Esophagus squamous epithelium (tissue), 5 donors: ENCODE measurements at places on chromosomes 4 and X.

DNA sequence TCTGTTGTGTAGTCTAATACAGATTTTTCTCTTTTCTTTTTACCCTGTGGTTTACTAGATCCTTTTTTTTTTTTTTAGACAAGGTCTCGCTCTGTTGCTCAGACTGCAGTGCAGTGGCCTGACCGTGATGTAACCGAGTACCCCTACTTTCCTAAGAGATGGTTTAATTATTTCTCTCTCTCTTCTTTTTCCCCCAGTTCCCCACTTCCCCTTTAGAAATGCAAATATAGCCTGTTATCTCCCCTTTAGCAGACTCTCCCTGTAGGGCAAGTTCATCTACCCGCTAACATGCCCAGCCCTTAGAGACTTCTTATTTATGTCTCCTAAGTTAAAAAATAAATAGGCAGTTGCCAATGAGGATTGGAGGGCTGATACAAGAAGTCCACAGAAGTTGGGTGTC is 4.5 kb downstream of the SNX25 start:
- DNase-seq, result no peak

- no peak for DNase-seq
Measured at GRCh38 chrX:41481264-41482109, 34.3 kb downstream of the NYX start.

DNA sequence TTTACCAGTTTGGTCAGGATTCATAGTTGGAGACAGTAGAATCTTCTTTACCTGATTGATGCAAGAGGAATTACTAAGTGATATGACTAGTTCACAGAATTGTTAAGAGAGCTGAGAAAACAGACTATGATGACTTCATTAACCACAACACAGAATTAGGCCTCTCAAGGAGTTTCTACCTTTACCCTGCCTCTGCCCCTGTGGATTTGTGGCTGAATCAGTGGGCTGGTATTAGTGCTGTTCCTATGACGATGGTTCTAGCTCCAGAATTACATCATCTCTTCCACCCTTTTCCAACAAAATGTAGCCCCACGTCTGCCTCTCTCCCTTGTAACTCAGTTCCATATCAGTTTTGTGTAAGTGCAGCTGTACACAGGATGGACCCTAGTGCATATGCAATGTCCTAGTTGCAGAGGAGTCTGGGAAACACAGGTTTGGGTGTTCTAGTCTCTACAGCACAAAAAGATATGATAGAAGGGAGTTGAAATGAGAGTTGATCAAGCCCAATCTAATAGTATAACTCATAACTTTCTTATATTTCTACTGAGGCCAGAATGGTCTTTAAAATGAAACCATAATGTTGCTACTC is 99.3 kb downstream of the ANXA5 start:
- DNase-seq, result no peak

- DNase-seq, result no peak
Measured at GRCh38 chr4:38687571-38688011, 23.6 kb downstream of the KLF3 start.

DNA sequence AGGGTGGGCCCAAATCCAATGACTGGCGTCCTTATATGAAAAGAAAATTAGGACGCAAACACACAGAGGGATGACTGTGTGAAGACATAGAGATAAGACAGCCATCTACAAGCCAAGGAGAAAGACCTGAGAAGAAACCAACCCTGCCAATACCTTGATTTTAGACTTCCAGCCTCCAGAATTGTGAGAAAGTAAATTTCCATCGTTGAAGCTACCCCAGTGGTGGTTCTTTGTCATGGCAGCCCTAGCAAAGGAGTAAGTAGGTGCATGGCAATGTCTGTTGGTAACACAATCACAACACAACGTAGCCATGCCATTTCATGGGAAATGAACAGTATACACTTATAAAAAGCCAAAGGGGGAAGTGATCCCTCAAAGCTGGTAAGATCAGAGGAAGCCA is 25.3 kb downstream of the SMIM20 start:
- no peak for DNase-seq

- DNase-seq, result no peak
Measured at GRCh38 chr4:114659386-114660008, 60.9 kb downstream of the UGT8 start.

DNA sequence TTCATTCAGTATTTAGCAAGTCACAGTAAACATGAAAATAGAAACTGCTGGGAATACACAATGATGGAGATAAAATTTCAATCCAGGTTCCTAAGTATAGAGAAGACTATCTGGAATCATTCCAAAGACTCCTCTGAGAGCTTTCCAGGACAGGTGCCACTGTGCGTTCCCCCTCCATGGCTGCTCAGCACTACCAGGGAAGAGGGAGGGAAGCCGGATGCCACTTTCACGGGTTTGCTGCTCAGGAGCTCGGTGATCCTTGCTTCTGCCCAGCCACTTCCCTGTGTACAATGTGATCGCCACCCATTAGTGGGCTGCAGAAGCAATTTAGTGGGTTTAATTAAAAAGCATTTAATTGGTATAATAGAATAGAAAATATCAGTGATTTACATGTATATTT is 94.5 kb downstream of the FNIP2 start:
- no peak for DNase-seq

- no peak for DNase-seq
Measured at GRCh38 chr4:20137176-20137575, 114.5 kb upstream of the SLIT2 start.

- DNase-seq, result no peak
Measured at GRCh38 chrX:53153581-53153980, 59.6 kb downstream of the KANTR start.
